Chondrocyte (in vitro differentiated cells): ENCODE measurements at places on chromosomes 6 and 20. TPM values are rescaled to one million over a fixed set of nuclear protein-coding genes. Genes with fewer than 3 reads are reported as not detected.

DNA sequence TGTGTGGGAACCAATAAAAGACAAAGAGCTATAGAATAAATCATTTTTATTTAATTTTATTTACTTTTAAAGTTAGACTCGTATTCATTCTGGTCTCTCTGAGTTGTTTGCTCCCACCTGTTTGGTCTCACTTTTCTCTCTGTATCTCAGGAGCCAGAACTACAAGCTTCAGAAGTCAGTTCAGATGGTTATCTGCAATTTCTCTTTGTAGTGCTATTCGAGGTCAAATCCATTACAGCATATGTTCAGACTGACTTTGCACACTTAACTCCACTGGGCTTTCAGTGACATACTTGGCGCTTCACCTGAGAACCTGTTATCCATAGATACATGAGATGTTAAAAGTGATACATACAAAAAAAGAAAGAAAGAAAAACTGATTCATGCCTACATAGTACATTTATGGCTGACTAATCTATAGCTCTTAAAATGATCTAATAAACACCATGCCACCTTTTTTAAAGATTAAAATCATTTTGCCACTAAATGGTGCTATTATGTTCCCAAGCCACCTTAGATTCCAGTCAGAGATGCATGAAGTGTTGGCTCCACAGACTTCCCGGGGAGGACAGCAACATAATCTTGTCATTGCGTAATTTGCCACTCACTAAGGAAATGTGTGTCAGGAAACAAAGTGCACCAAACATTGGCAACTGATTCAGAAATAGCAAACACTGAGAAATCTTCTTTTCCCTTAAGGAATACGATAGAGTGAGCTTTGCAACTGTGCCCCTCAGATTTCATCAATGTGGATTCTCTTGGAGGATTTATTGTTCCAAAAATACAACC lies 396.7 kb downstream of the HACE1 start:
- no peaks in the 10 kb centered on the region for H3K36me3 ChIP-seq
- no peak overlapping the region for H3K27ac ChIP-seq
- H3K4me3 ChIP-seq = no peak overlapping the region
- no peak for DNase-seq

DNA sequence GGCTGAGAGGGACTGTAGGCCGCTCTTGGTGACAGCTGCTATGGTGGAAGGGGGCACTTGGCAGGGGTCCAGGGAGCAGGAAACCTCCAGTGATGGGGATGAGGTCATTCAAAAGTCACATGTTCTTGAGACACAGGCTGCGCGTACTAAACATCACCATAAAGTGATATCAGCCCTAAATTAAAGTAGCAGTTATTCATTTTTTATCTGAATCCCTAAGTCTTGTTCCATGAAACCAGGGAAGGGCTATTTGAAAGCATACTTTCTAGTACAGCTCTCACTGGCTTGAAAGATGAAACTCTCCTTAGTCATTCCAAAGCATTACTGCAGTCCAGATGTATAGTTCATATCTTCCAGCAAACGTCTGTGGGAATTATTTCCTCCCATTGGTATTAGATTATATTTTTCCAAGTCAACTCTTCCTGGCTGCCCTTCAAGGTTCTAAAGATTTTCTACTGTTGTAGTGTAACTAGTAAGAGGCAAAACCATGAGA lies 373.1 kb downstream of the CD109 start:
- H3K4me3 ChIP-seq = no peak overlapping the region
- peak overlapping the region; percentile 73 for H3K27ac ChIP-seq
- no peak for DNase-seq
- peaks cover 24% of the 10 kb centered on the region for H3K4me1 ChIP-seq
- no peaks in the 10 kb centered on the region for H3K36me3 ChIP-seq
- no peaks in the 10 kb centered on the region for H3K27me3 ChIP-seq

- H3K27me3 ChIP-seq = no peaks in the 10 kb centered on the region
- peaks cover 36% of the 10 kb centered on the region for H3K36me3 ChIP-seq
- no peak for DNase-seq
- no peak overlapping the region for H3K4me3 ChIP-seq
- no peaks in the 10 kb centered on the region for H3K4me1 ChIP-seq
These were observed 158.0 kb downstream of the DST start for GRCh38 chr6:56484669-56485068.

DNA sequence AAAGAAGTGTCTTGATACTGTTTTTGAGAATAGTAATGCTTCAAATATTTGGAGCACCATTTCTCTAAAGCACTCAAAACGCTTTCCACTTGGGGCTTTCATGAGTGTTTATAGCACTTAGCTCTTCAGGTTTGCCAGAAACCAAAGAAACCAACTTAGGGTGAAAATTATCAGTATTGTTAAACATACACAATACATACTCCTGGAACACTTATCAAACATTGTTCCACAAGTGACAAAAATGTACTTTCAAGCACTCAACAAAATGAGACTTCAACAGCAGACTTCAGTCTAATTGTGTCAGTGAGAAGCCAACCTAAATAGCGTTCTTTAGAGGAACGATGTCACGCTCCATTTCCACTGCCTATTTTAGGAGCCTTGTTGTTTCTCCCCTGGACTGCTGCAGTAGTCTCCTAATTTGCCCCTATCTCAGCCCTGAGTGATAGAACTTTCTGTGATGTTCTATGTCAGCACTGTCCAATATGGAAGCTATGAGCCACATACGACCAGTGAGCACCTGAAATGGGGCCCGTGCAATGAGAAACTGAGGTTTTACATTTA lies 461.3 kb downstream of the KIF16B start:
- peaks cover 2% of the 10 kb centered on the region for H3K27me3 ChIP-seq
- no peak overlapping the region for H3K4me3 ChIP-seq
- no peaks in the 10 kb centered on the region for H3K36me3 ChIP-seq
- no peak overlapping the region for H3K27ac ChIP-seq
- DNase-seq = no peak
- no peaks in the 10 kb centered on the region for H3K4me1 ChIP-seq

The NPBWR2 gene
- not detected in 3 replicates for total RNA-seq

- no peak overlapping the region for H3K4me3 ChIP-seq
- H3K27me3 ChIP-seq = no peaks in the 10 kb centered on the region
- H3K27ac ChIP-seq = no peak overlapping the region
- no peak for DNase-seq
- H3K4me1 ChIP-seq = peaks cover 13% of the 10 kb centered on the region
These were observed 591.6 kb downstream of the PKHD1 start for GRCh38 chr6:51495610-51496396.

The HAO1 gene
- total RNA-seq = not detected in 3 replicates

- DNase-seq = no peak
- no peaks in the 10 kb centered on the region for H3K36me3 ChIP-seq
- no peaks in the 10 kb centered on the region for H3K27me3 ChIP-seq
These were observed 128.3 kb downstream of the NKAIN2 start for GRCh38 chr6:123931928-123932327.

The PLTP gene
- total RNA-seq = 48.1 to 53.1 TPM (median 48.5 TPM) in 3 replicates

The GHRH gene
- not detected in 3 replicates for total RNA-seq

DNA sequence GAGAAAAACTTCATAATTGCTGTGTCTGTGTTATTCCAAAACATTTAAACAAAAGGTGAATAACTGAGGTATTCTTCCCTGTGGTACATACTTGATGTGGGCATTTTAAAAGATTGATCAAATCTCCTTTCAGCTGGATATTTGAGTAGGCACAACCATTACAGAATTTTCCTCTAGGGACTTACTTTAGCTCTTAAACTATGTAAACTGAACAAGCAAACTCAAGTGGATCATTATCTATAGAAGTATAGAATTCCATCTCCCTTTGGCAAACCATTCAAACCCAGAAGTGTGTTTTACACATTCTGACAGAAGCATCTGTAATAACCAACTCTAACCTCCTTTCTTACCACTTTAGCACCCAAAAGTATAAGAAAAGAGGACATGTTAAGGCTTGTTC lies 241.4 kb downstream of the ESR1 start:
- no peak overlapping the region for H3K27ac ChIP-seq
- H3K27me3 ChIP-seq = peaks cover 26% of the 10 kb centered on the region
- no peaks in the 10 kb centered on the region for H3K36me3 ChIP-seq
- no peak for DNase-seq
- H3K4me1 ChIP-seq = no peaks in the 10 kb centered on the region

DNA sequence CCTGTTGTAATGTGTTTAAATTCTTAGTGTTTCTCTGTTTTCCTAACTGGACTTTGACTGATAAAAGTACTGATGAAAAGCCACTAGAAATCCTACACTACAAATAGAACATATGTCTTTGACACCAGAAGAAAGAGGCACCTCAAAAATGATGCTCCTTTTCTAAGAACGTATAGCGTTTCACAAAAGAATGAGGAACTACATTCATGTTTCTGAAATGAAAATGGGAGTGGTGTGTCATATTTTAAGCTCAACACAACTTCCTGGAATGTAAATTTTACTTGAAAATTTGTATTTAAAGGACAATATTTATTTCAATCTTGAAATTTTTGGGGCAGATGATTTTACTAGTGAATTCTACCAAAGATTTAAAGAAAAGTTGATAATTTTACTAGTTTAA lies 35.3 kb downstream of the KIAA0408 start:
- no peak overlapping the region for H3K27ac ChIP-seq
- H3K4me1 ChIP-seq = peaks cover 11% of the 10 kb centered on the region
- no peak for DNase-seq

GRCh38 chr20:23270382-23270911 lies 80.1 kb upstream of the NXT1 start:
- H3K36me3 ChIP-seq = no peaks in the 10 kb centered on the region
- DNase-seq = no peak
- no peak overlapping the region for H3K4me3 ChIP-seq
- peaks cover 41% of the 10 kb centered on the region for H3K4me1 ChIP-seq
- peak overlapping the region; percentile 84 for H3K27ac ChIP-seq
- H3K27me3 ChIP-seq = no peaks in the 10 kb centered on the region

GRCh38 chr6:142011775-142012174 lies 121.0 kb upstream of the GJE1 start:
- H3K27me3 ChIP-seq = no peaks in the 10 kb centered on the region
- peaks cover 1% of the 10 kb centered on the region for H3K36me3 ChIP-seq
- DNase-seq = no peak
- no peak overlapping the region for H3K27ac ChIP-seq

DNA sequence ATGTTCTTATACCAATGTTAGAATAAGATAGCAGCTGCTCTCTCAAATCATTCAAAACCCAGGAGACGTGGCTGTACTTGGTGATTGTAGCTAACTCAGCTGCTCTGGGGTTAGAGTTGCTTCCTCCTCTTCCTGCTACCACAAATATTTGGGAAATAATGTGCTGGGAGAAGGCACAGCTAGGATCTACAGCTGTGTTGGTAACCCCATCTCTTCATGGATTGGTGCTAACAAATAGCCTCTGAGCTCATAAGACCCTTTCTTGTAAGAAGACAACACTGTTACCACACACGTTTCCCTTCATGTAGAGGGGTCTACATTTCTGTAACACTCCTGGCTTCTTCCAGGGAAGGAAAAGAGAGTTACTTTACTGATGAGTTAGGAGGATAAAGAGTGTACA lies 911.0 kb upstream of the CITED2 start:
- H3K36me3 ChIP-seq = no peaks in the 10 kb centered on the region
- no peaks in the 10 kb centered on the region for H3K4me1 ChIP-seq
- DNase-seq = no peak
- H3K27me3 ChIP-seq = no peaks in the 10 kb centered on the region
